Right cardiac atrium (tissue), 5 donors: ENCODE measurements at places on chromosomes 5 and 9. TPM values are rescaled to one million over a fixed set of nuclear protein-coding genes. Genes with fewer than 3 reads are reported as not detected.

- peak; percentile 49 for DNase-seq
These were observed 214.9 kb upstream of the WWC1 start for GRCh38 chr5:168076561-168076991.

DNA sequence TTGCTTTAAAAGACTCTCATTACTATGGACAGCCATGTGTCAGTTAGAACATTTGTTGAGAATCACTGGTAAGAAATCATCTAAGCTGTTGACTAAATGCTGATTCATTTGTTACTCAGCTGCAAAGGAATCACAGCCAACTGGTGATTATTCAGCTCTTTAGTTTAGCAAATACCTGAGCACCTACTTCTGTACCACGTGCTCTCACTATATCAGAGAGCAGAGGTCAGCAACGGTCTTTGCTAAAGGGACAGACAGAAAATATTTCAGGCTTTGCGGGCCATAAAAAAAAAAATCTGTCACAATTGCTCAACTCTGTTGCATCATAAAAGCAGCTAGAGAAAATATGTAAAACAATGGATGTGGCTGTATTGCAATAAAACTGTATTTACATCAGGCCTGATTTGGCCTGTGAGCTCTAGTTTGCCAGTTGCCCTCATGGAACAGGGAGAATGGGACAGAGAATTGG, 377.6 kb downstream of the DNAH5 start:
- DNase-seq = no peak

DNA sequence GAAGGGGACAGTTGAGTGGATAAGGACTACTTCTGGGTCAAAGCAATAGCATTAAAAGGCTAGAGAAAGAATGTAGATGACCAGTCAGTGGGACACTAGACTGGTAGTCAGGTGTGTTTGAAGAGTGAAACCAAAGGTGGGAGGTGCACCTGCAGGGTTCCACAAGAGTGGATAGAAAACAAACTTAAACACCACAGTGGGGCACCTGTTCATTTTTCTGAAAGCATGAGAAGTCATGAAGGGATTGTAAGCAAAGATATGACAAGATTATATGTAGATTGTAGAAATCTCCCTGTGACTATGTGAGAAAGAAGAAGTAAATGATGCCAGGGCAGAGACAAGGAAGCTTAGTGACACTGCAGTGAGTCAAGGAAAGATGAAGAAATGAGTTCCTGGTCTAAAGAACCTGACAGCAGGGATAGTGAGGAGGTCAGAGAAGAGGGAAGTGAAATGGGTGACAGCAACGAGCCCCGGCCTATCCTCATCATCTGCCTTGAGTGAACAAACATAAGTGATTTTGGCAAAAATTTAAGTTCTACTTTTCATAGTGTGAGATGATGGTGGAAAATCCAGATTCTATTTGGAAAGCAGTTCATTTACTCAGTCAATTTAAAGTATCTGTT, 296.9 kb downstream of the TLE4 start:
- DNase-seq = peak; percentile 52

DNA sequence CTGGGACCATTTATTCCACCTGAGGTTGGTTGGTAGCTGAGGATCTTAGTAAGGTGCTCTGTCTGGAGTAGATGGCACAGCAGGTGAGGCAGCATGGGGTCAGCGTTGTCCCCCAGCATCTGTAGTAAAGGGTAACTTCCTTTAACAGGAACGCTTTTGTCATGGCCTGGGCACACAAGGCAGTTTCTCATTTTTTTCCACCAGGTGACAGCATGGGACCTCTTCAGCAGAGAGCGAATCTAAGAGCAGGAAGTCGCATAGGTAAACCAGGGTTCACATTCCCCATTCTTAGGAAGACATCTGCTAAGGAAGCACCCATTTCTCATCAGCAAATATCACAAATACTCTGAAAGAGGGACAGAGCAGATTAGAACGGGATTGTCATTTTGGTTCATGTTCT, 56.5 kb downstream of the GPR107 start:
- no peak for DNase-seq

DNA sequence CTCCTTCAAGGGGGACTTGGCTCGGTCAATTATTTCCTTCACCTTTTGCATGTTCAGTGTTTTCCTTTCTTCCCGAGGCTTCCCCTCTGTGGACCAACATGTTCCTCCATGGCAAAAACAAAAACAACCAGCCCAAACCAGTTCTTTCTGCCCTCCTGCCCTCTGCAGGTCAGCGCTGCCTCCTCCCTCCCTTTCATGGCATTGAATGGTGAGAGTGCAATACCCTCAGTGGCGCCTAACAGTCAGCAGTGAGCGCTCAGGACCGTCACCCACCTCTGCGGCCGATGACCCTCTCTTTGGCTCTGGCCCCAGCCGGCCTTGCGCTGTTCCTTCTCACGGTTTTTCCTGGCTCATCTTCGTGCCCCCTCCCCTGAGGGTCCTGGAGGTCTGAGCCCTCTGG, 34.4 kb upstream of the GNE start:
- no peak for DNase-seq

- DNase-seq = no peak
These were observed 26.3 kb downstream of the NR3C1 start for GRCh38 chr5:143376911-143377813.

- peak; percentile 85 for DNase-seq
These were observed 50.3 kb upstream of the PSD2 start for GRCh38 chr5:139745132-139745799.

DNA sequence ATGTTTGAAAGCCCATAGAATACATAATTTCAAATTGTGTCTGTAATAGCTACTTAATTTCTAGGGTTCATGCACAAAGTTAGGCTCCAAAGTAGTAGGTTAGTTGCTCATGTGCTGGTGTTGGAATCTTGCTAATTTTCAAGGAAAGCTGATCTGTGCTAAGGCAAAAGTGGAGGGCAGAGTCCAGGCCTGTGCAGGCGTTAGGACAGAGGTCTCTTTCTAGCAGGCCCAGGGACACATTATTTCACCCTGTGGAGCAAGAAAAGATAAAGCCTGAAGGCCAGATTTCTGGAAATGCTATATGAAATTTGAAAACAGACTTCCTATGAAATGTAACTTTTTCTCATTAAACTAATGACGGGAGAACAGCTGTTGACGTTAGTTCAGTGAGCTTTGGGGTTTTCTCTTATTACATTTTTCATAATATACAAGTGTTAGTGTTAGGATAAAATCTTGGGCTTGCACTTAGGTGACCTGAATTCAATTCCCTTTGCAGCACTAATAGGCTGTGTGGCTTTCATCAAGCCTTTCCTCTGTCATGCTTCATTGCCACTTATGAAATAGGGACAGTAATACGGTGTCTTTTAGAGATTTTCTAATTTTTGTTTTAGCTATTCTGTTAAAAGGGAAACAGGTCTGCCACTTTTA, 196.7 kb upstream of the HAPLN1 start:
- no peak for DNase-seq

DNA sequence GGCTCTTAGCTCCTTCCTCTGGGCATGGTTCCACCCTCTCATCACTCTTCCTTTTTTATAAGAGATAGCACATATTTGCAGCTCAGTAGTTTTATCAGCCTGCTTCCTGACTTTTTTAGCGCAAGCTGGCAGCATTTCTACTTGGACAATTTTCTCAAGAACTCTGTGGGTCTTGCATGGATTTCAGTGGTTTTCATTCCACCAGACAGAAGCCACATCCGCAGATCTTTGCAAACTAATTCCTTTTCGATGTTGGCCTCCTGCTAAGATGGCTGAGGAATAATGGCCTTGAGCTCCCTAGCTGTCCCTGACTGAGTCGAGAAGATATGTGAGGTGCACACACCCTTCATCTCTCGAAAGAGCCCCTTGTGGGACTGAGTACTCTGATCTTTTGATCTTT, 49.5 kb downstream of the GALNT12 start:
- no peak for DNase-seq

The PKN3 gene
- 7.3 TPM for total RNA-seq

The MARCOL gene
- not detected for total RNA-seq

The CATSPER3 gene
- 0.25 TPM for total RNA-seq

The CXCL14 gene
- total RNA-seq = not detected

The LCN15 gene
- 0.48 TPM for total RNA-seq
